ENCODE measurements at places on chromosomes 16 and 17.
A peak's percentile ranks its signal among the peaks of the same experiment; 100 is the strongest.

DNA sequence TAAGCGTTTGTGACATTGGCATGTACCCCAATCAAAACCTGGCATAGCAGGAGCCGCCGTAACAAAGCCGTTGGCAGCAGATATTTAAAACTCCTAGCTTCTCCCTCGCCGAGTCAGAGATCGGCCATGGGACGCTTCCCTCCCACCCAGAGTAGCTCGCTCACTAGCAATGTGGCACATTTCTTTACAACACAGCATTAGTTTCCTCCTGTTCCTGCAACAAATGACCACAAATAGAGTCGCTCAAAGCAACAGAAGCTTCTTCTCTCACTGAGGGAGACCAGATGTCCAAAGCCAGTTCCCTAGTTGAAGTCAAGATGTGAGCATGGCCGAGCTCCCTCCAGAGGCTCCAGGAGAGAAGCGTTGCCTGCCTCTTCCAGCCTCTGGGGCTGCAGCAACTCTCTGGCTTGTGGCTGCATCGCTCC, 106.7 kb downstream of the RBFOX3 start:
- no peak for DNase-seq

- no peak for DNase-seq
Measured at GRCh38 chr17:27343294-27343693, 49.4 kb downstream of the WSB1 start.

DNA sequence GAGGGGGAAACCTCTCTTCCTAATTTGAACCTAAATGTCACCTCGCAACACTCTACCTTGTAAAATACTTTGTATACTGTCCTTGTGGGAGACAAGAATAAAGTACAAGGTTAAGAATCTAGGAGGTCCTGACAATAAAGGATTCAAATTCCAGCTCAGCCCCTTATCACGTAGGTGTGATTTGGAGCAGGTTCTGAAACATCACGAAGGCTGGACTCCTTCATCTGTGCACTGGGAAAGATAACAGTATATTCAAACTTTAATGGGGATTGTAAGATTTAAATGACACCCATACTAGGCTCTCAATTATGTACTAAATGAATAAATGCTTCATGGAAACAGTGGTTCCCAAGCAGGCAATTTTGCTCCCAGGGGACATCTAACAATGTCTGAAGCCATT, 2.1 kb downstream of the TXNDC11 start:
- no peak for DNase-seq

DNA sequence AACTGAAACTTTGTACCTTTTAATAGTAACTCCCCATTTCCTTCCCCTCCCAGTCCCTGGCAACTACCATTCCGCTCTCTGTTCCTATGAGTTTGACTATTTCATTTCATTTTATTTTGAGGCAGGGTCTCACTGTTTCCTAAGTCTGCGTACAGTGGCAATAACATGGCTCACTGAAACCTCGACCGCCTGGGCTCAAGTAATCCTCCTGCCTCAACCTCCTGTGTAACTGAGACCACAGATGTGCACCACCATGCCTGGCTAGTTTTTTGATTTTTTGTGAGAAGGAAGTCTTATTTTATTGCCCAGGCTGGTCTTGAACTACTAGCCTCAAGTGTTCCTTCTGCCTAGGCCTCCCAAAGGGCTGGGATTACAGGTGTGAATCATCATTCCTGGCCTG, 808.1 kb downstream of the CDH11 start:
- no peak for DNase-seq

GRCh38 chr17:43456661-43457361, 27.0 kb upstream of the DHX8 start:
- no peak for DNase-seq

DNA sequence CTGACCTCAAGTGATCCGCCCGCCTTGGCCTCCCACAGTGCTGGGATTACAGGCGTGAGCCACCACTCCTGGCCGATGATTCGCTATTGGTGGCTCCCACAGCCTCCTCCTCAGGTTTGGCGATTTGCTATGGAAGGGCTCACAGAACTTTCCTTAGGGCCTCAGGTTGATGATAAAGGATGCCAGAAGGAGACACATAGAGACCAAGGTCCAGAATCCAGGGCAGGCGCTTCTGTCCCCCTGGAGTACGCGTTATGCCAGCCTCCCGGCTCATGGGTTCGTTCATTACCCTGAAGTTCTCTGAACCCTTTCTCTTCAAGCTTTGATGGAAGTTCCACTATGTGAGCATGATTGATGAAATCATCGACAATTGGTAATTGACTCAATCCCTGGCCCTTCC, 19.9 kb downstream of the LGALS3BP start:
- no peak for DNase-seq

DNA sequence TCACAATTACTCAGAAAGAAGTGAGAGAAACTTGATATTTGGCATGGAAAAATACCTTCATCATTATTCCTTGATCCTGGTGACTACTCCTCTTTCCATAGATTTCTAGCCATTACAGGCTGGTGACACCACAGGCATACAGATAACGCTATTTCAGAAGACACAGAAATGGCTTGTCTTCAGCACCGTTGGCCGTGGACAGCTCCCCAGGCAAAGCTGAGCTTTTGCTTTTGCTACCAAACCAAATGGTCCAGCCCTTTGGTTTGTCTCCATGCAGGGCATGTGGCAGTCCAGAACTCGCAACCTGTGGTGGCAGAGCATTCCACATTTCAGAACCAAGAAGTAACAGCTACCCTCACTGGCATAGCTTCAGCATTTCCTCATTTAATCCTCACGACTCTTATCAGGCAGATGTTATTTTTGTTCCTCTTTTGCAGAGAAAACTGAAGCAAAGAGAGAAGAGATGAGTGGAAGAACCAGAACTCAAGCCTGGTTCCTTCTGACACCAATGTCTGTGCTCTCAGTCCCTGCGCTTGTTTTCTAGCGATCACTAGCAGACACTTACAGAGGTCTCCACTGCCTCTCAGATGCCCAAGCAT, 55.5 kb downstream of the HS3ST4 start:
- no peak for DNase-seq

- no peak for DNase-seq
Measured at GRCh38 chr16:31360251-31360650, 5.3 kb downstream of the ITGAX start.

DNA sequence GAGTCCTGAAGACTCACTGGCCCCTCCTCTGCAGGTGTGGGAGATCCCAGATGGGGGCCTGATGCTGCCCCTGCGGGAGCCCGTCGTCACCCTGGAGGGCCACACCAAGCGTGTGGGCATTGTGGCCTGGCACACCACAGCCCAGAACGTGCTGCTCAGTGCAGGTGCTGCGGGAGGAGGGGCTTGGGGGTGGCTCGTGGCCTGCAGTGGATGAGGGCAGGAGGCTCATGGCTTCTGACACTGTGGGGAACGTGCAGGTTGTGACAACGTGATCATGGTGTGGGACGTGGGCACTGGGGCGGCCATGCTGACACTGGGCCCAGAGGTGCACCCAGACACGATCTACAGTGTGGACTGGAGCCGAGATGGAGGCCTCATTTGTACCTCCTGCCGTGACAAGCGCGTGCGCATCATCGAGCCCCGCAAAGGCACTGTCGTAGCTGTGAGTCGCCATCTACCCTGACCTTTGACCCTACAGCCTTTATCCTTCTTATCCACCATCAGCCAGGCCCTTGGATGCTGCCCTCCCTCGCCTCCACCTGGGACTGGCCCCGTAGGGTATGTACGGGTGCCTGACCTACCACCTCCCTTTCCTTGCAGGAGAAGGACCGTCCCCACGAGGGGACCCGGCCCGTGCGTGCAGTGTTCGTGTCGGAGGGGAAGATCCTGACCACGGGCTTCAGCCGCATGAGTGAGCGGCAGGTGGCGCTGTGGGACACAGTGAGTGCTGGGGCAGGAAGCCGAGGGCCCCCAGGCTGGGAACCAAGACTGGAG, 3.6 kb downstream of the CORO1A start:
- DNase-seq, result no peak

DNA sequence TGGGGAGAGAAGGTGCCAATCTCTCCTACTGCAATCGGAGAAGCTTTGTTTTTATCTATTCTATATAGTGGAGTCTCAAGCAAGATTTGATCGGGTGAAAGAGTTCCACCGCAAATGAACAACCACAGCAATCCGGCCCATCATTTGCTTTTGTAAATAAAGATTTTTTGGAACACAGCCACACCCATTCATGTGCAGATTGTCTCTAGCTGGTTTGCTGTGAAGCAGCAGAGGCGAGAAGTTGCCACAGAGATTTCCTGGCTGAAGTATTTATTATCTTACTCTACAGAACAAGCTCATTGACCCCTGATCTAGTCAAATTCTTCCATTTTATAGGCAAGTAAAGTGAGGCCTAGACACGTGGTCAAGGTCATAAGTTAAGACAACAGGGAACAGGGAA, 195.5 kb upstream of the TNRC6C start:
- no peak for DNase-seq

DNA sequence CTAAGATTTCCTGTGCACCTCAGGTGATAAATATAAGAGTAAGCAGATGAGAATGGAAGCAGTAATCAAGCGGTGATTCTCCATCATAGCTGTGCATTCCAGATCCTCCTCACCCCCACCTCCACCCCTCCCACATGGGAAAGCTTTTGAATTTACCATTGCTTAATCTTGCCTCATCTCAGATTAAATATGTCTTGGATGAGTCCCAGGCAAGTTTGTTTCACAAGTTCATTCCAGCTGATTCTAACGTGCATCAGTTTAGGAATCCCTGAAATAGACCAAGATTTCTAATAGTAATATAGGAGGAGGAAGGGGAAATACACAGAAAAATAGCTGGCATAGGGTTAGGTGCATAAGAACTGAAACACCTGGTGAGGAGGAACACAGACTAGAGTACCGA, 396.2 kb upstream of the KIF2B start:
- DNase-seq, result no peak

GRCh38 chr17:81097134-81097942, 62.4 kb downstream of the BAIAP2 start:
- peak; percentile 62 for DNase-seq

GRCh38 chr17:43576563-43577229, 30.6 kb upstream of the ETV4 start:
- DNase-seq, result peak; percentile 40

DNA sequence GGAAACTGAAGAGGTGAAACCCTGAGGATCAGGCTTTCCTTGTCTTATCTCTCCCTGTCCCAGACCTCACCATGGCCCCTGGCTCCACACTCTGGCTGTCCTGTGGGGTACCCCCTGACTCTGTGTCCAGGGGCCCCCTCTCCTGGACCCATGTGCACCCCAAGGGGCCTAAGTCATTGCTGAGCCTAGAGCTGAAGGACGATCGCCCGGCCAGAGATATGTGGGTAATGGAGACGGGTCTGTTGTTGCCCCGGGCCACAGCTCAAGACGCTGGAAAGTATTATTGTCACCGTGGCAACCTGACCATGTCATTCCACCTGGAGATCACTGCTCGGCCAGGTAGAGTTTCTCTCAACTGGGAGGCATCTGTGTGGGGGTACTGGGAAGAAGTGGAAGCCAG, 1.4 kb downstream of the CD19 start:
- DNase-seq, result no peak

DNA sequence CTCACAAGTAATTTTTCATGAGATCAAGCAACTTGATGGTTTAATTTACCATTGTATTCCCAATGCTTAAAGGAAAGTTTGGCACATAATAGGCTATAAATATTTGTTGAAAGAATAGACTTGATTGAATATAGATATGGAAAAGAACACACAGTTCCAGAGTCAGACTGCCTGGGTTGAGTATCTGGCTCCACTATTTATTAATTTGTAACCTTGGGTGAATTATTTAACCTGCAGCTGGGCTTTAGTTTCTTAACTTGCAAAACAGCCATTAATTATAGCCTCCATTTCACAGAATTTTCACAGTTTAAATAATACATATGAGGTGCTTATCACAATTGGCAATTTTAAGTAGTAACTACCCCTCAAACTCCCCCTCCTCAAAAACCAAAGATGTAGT, 73.6 kb downstream of the NCOR1 start:
- no peak for DNase-seq

GRCh38 chr17:40399185-40399584, 18.5 kb downstream of the TOP2A start:
- peak; percentile 32 for DNase-seq

GRCh38 chr17:29331708-29332085, 37.7 kb upstream of the NUFIP2 start:
- DNase-seq, result no peak

- no peak for DNase-seq
Measured at GRCh38 chr16:86347916-86348555, 162.3 kb upstream of the FOXF1 start.

DNA sequence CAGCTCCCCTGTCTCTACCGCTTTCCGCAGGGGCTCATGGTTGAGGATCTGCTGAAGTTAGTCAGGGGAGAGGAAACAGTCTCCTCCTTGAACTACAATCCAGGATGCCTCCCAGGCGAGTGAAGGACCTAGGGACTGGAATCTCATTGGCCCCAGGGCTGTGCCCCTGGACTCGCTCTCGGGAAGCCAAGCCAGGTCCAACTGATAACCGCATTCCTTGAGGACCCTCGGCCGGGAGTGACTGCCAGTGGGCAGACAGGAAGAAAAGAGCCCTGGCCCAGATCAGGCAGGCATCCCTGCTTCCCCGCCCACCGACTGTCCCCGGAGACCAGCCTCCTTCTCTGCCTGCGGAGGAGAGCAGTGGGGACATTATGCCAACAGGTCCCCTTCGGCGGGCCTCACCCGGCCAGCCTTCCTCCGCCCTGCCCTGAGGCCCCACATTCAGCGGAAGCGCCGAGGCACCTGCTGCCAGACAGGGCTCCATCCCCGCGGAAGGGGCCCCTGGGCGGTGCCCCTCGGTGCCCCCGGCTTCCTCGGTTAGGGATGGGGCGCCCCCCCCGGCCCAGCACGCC, 776 bp downstream of the LRRC75A start:
- no peak for DNase-seq

- peak; percentile 47 for DNase-seq
Measured at GRCh38 chr17:17641621-17642409, 39.4 kb upstream of the RAI1 start.

DNA sequence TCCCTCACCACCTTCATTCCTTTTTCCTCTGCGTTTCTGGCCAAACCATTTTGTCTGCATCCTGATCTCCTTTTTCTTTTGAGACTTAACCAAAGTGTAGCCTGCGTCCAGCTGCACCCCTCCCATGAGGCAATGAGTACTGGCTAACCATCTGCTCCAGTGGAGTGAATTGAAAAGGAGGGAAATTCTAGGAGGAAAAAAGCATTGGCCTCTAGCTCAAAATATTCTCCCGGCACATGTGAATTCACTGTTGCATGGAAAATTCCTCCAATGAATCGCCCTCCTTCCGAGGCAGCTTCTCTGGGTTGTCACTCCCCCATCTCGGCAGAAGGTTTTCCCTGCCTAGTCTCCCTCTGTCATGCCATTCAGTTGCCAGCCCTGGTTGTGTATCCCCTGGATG, 5.6 kb downstream of the RAP1GAP2 start:
- no peak for DNase-seq

- DNase-seq, result no peak
Measured at GRCh38 chr16:69324013-69324531, 6.3 kb downstream of the PDF start.
